Thymus (tissue), 14 donors: ENCODE measurements at places on chromosomes 16 and 17.

DNA sequence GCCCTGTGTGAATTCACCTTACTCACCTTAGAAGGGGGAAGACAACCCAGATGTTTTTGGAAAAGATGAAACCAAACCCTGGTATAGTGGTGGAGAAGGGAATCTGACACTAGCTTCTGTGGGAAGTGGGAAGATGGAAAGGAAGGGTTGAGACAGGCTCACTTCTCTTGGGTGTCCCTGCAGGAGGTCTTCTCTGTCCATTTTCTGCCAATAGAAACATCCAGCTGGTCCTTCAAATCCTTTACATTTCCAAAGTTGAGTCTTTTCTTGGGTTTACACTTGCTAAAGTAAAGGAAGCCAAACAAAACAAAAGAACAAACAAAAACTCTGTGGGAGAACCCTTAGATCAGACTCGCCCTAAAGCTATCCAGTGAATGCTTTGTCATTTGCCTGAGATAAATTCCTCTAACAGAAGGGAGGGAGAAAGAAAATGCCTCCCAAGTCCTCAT, 10.2 kb downstream of the HOXB1 start:
- H3K4me1 ChIP-seq, result no peaks in the 10 kb centered on the region
- H3K36me3 ChIP-seq, result no peaks in the 10 kb centered on the region
- H3K27ac ChIP-seq, result no peak overlapping the region
- DNase-seq, result no peak
- no peak overlapping the region for H3K4me3 ChIP-seq

- no peaks in the 10 kb centered on the region for H3K36me3 ChIP-seq
- no peak overlapping the region for H3K27ac ChIP-seq
- no peak overlapping the region for H3K4me3 ChIP-seq
- peaks cover 8% of the 10 kb centered on the region for H3K4me1 ChIP-seq
- H3K27me3 ChIP-seq, result no peaks in the 10 kb centered on the region
- no peak for DNase-seq
Observed at GRCh38 chr17:54972406-54973138, 4.0 kb downstream of the STXBP4 start.

- no peak overlapping the region for H3K27ac ChIP-seq
- no peaks in the 10 kb centered on the region for H3K4me1 ChIP-seq
- no peaks in the 10 kb centered on the region for H3K27me3 ChIP-seq
- H3K4me3 ChIP-seq, result no peak overlapping the region
- H3K36me3 ChIP-seq, result no peaks in the 10 kb centered on the region
Observed at GRCh38 chr16:22054847-22055590, 37.3 kb upstream of the VWA3A start.

DNA sequence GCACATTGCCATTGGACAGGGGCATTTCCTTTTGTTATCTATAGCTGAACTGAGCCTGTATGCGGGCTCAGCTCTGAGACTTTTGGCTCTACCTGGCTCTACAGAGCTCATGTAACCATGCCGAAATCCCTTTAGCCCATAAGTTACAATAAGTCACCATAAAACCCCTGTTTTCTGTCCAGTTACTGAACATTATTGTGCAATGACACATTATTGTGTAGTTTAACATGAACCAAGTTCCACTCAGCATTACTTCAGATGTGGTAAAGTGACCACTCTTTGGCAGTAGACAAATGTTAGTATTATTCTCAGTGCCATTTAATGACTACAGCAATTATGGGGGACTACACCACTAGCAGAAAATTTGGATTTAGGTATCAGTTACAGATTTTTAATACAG, 65.4 kb upstream of the RASL10B start:
- no peaks in the 10 kb centered on the region for H3K4me1 ChIP-seq
- H3K36me3 ChIP-seq, result peaks cover 22% of the 10 kb centered on the region
- no peak overlapping the region for H3K4me3 ChIP-seq
- H3K27me3 ChIP-seq, result no peaks in the 10 kb centered on the region
- DNase-seq, result no peak

GRCh38 chr17:16989953-16990860, 18.3 kb upstream of the TNFRSF13B start:
- H3K4me3 ChIP-seq, result no peak overlapping the region
- H3K4me1 ChIP-seq, result peaks cover 52% of the 10 kb centered on the region
- DNase-seq, result no peak
- peak overlapping the region; percentile 76 for H3K27ac ChIP-seq

DNA sequence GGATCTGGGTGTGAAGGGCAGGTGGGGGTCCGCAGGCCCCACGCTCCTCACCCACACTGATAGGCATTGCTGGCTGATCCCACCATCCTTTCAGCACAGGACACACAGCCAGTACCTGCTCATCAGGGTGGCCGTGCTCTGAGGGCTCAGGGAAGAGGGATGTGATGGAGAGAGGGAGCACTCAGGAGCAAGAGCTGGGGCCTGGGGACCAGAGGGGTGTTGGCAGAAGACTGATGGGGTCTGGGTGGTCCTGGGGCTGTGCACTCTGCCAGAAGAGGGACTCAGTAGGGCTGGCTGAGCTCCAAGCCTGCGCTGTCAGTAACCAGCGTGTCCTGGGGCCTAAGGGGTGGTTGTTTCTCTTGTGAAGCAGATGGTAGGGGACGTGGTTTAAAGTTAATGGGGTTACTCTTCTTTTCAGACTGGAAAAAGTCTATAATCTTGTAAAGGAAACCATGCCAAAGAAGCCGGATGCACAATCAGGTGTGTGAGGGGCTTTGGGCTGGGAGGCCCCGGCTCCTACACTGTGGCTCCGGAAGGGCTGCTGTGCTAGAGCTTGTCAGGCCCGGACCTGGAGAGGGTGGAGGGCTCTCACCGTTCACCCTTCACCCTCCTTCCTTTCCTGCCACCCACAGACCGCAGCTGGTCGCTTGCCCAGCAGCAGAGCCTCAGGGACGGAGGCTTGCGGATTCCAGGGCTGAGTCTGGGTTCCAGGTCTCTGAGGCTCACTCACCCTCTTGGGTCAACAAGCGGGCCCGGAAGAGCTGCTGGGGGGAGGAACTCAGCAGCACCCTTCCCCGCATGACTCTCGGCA, 27.8 kb downstream of the POLR3E start:
- H3K4me1 ChIP-seq, result no peaks in the 10 kb centered on the region
- DNase-seq, result no peak
- no peak overlapping the region for H3K4me3 ChIP-seq
- no peak overlapping the region for H3K27ac ChIP-seq
- peaks cover 57% of the 10 kb centered on the region for H3K36me3 ChIP-seq
- no peaks in the 10 kb centered on the region for H3K27me3 ChIP-seq
